NAMALWA (cell line): ENCODE measurements at places on chromosomes 12 and 14.

GRCh38 chr14:87434011-87434410 is 559.0 kb downstream of the GALC start:
- DNase-seq, result no peak

DNA sequence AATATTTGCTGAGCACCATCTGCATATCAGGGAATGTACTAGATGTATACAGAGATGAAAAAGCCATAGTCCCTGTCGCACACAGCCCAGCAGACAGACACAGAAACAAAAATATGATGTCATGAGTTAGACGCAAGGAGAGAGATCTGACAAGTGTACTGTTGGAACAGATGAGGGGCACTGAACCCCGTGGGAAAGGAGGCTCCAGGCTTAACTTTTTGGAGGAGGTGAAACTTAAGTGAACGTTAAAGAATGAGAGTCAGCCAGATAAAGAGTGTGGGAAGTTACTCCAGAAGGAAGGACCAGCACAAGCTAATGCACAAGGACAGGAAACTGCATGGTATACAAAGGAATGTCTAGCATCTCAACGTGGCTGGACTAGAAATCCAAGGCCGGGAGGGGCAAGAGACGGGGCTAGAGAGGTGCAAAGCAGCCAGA is 2.5 kb upstream of the ACTN1 start:
- no peak for DNase-seq

DNA sequence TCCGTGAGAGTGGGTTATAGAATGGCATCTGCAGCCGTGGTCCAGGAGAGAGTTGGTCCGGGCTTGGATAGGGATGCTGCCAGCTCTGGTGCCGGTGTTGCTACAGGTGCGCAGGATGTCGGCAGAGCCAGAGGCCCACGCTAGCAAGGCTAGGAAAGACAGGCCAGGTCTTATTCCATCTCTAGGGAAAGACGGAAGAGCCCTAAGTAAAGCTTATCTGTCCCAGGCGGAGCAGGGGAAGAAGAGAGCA is 485 bp upstream of the PSME1 start:
- DNase-seq, result no peak

GRCh38 chr12:40819436-40820108 is 127.3 kb downstream of the CNTN1 start:
- no peak for DNase-seq

DNA sequence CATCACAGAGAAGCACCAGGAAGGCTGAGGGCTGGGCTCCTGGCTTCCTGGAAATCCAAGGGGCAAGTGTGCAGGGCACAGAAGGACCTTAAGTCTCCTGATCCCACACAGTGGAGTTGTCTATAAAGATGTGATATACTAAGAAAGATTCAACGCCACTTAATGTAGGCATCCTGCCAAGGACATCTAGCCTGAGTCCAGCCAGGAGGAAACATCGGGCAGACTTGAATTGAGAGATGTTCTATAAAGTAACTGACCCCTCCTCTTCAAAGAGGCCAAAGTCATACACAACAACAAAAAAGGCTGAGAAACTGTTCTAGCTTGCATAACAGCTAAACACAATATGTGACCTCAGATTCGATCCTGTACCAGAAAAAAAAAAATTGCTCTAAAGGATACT is 299.5 kb upstream of the NOS1 start:
- DNase-seq, result no peak

GRCh38 chr12:106759526-106760183 is 14.8 kb upstream of the RIC8B start:
- DNase-seq, result no peak

GRCh38 chr14:56295743-56296142 is 177.5 kb downstream of the PELI2 start:
- no peak for DNase-seq

- no peak for DNase-seq
Observed at GRCh38 chr14:90384543-90384911, 12.3 kb upstream of the CALM1 start.

DNA sequence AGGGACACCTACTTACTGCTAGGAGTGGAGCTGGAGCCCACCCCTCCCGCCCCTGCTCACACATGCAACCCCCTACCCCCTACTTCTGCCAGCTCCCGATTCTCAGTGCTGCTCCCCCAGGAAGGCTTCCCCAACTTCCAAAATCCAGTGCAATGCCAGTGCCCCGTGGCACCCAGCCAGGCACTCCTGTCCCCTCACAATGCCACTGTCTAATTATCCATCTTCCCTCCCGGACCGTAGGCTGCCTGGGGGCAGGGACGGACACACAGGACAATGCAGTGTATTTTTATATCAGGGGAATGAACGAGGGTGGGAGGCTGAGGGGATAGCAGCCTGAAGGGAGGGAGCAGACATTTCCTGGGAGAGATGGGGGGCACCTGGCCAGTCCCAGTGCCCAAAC is 12.4 kb downstream of the OTUB2 start:
- no peak for DNase-seq

DNA sequence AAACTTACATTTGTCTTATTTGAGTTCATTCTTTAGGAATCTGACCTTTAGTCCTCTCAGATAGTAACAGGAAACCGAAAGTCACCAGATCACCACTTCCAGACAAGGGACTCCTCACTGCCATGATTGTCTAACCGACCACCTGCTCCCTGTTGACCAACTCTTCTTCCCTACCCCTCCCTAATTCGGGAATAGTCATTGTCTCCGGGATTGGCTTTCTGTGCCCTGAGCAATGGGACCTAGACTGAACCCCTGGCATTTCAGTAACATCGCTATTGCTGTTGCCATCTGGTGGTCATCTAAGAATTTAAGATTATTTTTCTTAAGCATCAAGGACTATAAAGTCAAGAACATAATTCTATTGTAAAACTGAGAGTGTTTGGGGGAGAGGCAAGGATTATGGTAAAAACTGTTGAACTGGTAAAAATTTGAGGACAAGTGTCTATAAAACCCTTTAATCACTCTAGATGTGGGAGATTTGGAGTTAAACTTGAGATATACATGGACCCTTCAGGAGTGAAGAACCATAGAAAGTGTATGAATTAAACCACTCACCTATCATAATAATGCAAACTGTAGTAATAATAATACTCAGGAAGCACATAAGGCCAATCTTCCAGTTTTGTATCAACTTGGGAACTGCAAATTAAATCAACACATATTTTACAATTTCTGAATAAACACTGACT is 6.3 kb downstream of the CLEC2A start:
- DNase-seq, result peak; percentile 68

GRCh38 chr12:99810718-99811593 is 163.4 kb downstream of the GARIN6 start:
- peak; percentile 60 for DNase-seq

- DNase-seq, result no peak
Observed at GRCh38 chr14:52078095-52078531, 9.3 kb upstream of the NID2 start.

DNA sequence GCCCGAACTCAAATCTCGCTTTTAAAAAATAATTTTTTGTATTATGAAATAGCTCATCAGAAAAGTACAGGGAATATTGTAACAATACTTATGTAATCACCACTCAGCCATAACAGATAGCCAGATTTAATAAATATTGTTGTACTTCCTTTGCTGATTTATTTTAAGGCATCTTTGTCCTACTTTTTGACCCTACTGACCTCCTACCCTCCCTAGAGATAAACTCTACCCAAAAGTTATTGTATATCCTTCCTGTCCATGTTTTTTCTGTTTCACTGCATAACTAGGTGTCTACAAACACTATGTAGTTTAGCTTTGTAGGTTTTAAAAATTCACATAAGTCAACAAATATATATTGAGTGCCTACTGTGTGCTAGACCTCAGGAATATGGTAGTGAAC is 25.1 kb downstream of the SOCS2 start:
- no peak for DNase-seq

DNA sequence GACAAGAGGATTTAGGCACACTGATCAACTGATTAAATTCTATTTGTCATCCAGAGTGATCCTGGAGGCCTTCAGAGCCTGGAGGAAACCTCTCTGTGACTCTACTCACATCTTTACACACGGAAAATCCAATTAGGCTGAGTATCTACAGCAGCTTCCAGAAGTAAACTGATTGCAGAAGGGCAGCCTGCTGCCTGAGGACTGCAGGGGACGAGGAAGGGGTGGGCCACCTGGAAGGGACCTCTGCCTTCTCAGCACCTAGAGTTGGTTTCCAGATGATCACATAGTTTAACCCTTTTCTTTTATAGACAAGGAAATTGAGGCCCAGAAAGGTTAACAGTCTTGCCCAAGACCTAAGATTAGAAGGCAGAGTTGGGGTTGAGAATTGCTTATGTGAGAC is 206.1 kb downstream of the DAD1 start:
- DNase-seq, result no peak

DNA sequence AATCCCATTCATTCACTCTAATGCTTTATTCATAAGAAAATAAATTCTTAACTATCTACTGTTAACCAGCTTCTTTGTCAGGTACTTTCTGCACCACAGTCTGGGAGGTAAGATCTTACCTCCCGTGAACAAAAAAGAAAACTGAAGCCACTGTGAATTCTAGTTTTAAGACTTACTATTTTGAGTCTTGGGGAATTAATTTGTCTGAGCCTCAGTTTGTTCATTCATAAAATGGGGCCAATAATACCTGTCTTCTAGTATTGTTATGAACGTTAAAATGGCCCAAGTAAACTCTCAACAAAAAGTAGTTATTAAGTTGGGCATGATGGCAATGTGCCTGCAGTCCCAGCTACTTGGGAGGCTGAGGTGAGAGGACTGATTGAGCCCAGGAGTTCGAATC is 59.5 kb upstream of the BBS10 start:
- DNase-seq, result no peak

- no peak for DNase-seq
Observed at GRCh38 chr12:6088921-6089747, 35.3 kb downstream of the VWF start.

GRCh38 chr12:24373004-24373403 is 423.5 kb upstream of the SOX5 start:
- DNase-seq, result no peak

GRCh38 chr12:72272091-72272661 is at the start of gene TRHDE:
Gene TRHDE, plus strand, starts transcription at chr12:72272370. Its CDS starts 274 bp downstream, at chr12:72272644.
- no peak for DNase-seq

GRCh38 chr14:50778721-50779483 is 52.1 kb downstream of the NIN start:
- DNase-seq, result no peak

- DNase-seq, result peak; percentile 47
Observed at GRCh38 chr12:89756585-89757398, 48.2 kb upstream of the ATP2B1 start.

- DNase-seq, result no peak
Observed at GRCh38 chr12:2276288-2277033, 223.7 kb downstream of the CACNA1C start.

DNA sequence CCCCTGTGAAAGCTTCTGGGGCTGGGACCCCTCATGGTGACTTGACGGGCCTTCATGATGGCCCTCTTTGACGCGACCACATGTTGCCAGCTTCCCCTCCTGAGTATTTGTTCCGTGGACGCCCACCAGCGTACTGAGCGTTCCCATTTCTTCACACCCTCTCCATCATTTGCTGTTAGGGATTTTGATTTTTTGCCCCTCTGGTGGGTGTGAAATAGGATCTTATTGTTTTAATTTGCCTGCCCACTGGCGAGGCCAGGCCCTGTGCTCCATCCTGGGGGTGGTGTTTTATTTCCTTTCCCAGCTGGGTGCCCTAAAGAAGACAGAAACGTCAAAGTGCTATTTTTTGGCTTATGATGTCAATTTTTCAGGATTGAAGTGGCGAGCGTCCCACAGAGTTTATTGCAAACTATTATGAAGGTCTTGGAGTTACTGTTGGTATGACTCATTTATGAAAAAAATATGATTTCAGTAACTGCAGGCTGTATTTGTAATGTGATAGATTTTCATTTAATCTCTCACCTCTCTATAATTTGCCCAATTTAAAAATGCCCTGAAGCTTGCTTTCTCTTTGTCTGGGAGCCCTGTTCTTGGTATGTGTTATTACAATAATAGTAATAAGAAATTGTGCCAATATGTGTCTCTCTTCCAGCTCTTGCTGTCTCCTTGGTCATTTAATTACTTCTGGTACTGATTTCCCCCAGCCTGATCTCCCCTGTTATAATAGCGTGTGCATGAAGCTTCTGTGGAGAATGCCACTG is 99.6 kb downstream of the SLC25A47 start:
- DNase-seq, result no peak

DNA sequence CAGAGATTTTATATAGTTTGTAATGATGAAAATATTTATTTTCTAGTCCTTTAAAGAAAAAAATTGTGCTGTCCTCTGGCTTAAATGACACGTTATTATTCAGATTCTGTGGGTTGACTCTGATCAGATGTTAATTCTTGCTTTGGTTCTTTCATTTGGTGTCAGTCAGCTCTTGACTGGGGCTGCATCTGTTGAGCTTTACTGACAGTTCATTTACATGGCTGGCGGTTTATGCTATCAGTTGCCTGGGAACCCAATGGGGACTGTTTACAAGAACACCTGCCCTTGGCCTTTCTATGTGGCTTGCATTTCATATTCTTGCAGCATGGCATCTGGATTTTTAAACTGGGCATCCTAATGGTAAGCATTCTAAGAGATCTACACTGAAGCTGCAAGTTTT is 667.1 kb upstream of the FBXO33 start:
- DNase-seq, result peak; percentile 13

GRCh38 chr12:124407074-124407473 is 112.2 kb downstream of the RFLNA start:
- DNase-seq, result no peak

- no peak for DNase-seq
Observed at GRCh38 chr14:60925286-60925685, 55.6 kb downstream of the TRMT5 start.

GRCh38 chr14:31982642-31983041 is 94.5 kb upstream of the ARHGAP5 start:
- no peak for DNase-seq

GRCh38 chr12:52659395-52659794 is 7.4 kb upstream of the KRT2 start:
- DNase-seq, result no peak

DNA sequence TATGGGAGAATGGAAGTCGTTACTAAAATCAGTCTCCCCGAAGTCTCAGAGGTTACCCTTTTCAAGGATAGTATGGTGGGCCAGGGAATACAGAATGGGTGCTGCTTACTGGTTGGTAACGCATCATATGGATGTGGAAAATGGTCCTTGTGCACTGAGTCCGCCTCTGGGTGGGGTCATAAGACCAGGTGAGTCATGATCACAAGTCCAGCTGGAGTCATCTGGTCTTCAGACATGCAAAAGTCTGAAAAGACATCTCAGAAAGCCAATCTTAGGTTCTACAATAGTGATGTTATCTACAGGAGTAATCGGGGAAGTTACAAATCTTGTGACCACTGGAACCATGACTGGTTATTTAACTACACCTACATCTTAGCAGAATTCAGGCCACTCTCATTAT is 71.9 kb upstream of the TCL1B start:
- DNase-seq, result peak; percentile 16
